Psoas muscle (tissue), 8 donors: ENCODE measurements at places on chromosomes 7 and 10.

DNA sequence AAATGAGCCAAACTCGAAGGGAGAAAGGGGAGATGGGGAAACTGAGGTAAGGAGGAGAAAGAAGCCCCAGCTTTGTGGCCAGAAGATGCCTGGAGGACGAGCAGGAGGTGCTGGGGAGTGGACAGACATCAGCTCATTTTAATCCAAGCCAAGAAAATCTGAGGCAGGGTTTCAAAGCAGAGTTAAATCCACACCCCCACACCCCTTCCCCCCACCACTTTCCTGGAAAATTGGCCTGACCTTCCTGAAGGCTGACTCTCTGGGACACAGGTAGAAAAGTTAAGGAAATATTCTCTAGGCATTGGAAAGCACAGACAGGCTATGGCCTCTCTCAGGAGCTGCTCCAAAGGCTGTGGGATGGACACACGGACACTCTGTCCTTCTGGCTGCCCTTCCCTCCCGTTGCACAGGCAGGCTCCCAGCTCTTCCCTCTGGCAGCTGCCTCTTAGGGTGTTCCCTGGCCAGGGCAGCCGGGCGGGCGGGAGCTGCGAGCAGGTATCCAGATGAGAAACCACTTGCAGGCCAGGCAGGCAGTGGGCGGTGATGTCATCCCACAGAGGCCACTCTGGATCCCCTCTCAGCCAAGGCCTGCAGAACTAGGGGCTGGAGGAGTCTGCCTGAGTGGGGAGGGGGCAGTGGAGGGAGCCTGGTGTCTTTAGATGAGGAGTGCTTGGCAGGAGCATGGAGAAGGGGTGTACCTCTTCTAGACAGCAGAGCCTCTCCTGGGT, 171.8 kb downstream of the NEURL1 start:
- DNase-seq = peak; percentile 81

DNA sequence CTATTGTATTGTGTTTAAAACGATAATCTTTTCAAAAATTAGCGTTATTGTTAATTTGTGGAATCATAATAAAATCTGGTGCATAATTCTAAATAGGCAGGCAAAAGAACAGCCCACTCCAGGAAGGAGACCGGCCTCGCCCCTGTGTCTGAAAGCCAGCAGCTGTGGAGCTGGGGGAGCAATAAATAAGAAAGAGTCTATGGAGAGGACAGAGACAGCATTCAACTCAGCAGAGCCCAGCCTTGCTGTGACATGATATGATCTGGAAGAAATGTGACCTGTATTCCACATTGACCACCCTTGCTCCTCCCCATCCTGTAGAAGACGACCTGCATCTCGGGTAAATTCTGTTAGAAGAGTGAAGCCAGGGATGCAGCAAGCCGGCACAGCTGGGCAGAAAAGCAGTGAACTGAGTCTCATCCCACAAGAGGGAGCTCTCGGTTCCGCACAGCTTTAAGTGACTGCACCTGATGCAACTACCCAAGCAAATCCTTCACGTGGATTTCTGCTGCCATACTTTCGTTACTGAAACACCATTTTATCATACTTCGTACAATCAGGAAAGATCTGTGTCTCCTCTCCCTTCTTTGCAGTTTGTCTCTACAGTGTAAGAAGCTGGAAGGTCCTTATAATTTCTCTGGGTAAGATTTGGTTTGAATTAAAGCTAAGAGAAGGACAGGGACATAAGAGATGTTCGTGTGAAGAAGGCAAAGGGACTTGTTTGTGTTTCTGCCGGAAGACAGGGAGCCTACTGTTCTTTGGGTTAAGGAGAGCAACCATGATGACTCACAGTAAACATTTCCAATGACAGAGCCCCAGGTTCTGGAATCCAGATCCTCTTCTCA, 427.1 kb downstream of the GPAM start:
- peak; percentile 46 for DNase-seq

DNA sequence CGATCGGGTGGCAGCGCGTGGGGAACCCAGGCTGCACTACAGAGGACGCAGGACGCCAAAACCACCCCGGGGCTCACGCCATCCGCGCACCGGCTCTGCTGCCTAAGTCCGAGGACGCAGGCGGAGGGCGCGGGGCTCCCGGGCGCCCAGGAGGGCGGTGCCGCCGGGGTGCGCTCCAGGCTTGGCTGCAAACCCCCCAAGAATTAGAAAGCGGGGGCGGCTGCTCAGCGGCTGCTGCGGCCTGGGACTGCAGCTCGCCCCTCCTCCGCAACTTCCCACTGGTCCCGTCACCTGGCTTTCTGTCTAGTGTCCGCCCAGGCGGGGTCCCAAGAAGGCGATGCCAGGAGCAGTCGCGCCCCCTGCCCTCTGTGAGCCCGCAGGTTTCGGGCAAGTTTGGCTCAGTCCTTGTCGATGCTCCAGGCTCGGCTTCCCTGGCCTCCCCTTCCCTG, 1.7 kb upstream of the POU6F2 start:
- DNase-seq = peak; percentile 38

DNA sequence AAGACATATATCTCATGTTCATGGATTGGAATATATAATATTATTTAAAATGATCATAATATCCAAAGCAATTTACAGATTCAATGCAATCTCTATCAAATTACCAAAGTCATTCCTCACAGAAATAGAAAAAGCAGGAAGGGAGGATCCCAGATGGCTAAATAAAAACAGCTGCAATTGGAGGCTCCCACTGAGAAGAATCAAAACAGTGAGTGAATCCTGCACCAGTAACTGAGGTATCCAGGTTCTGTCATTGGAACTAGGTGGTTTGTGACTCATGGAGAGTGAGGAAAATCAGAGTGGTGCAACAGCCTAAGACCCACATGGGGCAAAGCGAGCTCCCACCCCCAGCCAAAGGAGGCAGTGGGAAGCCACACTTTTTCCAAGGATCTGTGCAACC, 128.4 kb downstream of the MTERF1 start:
- DNase-seq = no peak

GRCh38 chr7:22578007-22578733, 78.2 kb upstream of the STEAP1B start:
- no peak for DNase-seq

DNA sequence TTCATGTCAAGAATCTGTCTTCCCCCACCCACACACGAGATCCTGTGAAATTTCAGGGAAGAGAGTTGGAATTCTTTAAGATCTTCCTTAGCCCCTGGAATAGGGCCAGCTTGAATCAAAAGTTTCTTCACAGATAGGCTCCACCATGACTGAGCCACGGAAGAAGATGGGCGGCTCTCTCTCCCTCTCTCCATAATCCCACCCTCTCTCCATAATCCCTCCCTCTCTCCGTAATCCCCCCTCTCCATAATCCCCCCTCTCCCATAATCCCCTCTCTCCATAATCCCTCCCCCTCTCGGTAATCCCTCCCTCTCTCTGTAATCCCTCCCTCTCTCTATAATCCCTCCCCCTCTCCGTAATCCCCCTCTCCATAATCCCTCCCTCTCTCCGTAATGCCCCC, 20.4 kb downstream of the SHH start:
- DNase-seq = no peak

GRCh38 chr7:116809636-116810266, 52.6 kb upstream of the CAPZA2 start:
- no peak for DNase-seq

DNA sequence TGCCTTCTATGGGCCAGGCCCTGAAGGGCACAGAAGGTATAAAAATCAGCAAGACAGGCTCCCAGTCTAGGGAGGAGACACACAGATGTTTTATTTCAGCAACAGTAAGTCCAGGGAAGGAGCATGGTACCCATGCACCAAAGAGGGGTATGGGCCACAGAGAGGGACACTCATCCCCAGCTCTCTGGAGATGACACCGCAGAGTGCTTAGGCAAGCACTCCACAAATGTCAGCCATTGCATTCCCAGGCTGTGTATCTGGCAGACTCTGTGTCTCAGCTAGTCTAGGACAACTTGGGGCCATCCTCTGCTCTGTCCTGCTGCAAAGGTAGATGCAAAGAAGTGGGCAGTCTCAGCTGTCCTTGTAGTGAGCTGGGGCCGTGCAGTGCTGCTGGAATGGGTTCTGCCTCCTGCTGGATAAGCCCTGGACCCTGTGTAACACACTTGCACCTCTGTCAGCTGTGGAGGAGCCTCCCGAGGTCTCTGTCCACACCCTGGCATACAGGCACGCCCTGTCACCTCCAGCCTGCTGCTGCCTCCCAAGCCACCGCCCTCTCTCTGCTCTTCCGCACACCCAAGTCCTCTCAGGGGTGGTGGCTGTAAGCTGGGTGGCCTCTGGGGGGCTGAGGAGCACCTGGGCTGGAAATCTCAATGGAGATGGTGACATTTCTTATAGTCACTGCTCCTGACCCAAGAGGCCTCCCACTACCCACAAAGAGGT, 57.6 kb downstream of the VOPP1 start:
- no peak for DNase-seq

GRCh38 chr10:94315024-94315451, 47.7 kb downstream of the NOC3L start:
- DNase-seq = no peak

- DNase-seq = peak; percentile 17
Observed at GRCh38 chr10:73998623-73998928, 660 bp downstream of the VCL start.

GRCh38 chr10:109427411-109427810, 495.9 kb downstream of the XPNPEP1 start:
- no peak for DNase-seq

DNA sequence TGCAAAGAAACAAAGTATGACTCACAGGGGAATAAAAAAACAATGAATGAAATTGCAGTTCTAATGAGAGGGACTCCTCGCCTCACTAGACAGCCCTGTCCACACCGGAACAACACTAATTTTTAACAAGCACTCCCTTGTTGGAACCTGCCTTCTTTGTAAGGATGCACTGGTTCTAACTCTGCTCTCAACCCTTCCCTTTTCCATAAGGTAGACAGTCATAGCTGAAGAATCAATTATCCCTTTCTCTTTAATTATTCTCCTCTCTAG, 65.1 kb downstream of the TSPAN12 start:
- DNase-seq = no peak

GRCh38 chr7:83014546-83014945, 148.1 kb downstream of the PCLO start:
- no peak for DNase-seq

DNA sequence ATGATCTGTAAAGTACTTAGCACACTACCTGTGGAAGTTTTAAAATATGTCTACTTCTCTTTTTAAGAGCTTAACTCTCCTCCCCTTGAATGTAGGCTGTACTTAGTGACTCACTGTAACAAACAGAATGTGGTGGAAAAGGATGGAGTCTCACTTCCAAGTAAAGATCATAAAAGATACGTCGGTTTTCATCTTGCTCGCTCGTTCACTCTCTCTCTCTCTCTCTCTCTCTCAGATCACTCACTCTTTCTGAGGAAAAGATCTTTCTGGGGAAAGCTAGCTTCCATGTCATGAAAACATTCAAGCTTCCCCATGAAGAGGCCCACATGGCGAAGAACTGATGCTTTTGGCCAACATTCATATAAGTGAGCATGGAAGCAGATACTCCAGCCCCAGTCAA, 5.5 kb downstream of the CHUK start:
- DNase-seq = no peak

DNA sequence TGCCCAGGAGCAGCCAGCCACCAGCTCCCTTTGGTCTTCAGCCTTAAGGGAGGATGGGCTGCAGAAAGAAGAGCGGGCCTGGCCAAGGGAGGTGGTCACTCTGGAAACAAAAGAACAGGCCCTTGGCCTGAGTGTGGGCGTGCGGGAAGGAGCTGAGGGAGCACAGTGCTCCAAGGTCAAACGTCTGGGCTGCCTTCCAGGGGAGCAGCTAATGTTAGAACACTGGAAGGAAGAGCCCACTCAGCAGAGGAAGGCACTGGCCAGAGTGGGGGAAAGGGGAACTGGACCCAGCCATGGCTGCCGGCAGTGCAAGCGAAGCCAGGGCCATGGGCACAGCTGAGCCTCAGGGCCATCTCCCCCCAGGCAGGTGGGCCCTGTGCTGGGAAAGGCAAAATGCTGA, 42.7 kb downstream of the FAM53B start:
- peak; percentile 93 for DNase-seq

GRCh38 chr7:41002741-41003610, 699.9 kb downstream of the INHBA start:
- no peak for DNase-seq

DNA sequence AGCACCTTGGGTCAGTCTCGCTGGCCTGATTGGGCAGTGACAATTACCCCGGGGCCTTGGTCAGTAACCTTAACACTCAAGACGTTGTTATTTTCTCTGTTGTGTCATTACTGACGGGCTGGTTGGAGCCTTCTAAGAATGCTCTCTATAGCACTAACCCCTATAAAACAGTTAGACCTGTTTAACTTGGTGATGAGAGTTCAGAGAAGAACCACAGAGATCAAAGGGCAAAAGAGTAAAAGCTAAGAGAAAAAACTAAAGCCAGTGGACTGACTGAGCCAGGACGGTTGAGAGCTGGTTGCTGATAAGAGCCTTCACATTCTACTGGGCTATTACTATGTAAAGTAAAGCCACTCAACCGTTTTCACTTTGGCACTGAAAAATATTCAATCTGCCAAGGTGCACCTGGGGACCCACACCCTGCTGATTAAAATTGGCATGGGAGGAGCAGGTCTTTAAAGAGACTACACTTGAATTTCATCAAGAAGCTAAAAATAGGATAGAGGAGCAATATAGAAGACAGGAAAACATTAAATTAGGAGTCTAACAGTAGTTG, 13.6 kb upstream of the ITGB1 start:
- no peak for DNase-seq

GRCh38 chr7:44103923-44104859, at the start of gene AEBP1:
Gene AEBP1, plus strand, starts transcription at chr7:44104345. Its CDS starts 321 bp downstream, at chr7:44104666.
- DNase-seq = peak; percentile 62

- DNase-seq = no peak
Observed at GRCh38 chr7:136710751-136711150, 157.7 kb upstream of the CHRM2 start.

DNA sequence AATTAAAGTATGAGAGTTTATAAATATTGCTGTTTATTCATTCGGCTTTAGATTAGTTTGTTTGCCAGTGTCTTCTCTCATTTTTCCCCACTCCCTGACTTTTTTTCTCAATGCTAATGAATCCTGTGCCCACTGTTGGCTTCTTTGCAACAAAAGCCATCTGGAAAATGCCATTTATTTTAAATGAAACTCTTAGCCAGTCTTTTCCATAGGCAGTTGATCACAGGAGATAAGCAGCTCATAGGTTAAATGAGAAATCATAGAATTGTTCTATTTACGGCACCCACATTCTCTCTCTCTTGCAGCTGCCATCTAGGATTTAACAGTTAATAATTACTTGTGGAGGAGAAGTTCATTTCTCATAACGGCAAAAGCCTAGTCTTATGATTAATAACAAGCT, 249.3 kb upstream of the POM121L12 start:
- DNase-seq = no peak

GRCh38 chr10:69412232-69412790, 4.4 kb downstream of the TACR2 start:
- no peak for DNase-seq

DNA sequence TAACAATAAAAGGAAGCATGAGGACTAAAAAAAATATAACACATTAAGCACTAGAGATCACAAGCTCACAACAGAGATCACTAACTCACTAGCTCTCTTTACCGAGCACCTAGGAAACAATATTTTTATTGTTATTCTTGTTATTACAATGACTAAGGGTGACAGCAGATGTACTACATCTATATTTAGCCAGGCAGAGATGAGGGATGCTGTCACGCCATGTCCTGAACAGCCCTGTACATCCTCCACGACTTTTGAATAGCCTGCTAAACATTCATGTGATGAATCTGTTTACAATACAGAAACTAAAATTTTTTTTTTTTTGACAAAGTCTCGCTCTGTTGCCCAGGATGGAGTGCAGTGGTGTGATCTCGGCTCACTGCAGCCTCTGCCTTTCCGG, 22.7 kb downstream of the FAM133B start:
- DNase-seq = no peak
